Left ventricle myocardium superior (tissue), 1 donor: ENCODE measurements at places on chromosomes 1 and 21. TPM values are rescaled to one million over a fixed set of nuclear protein-coding genes. Genes with fewer than 3 reads are reported as not detected.

PDPN gene
- 20.9 TPM for total RNA-seq

DNA sequence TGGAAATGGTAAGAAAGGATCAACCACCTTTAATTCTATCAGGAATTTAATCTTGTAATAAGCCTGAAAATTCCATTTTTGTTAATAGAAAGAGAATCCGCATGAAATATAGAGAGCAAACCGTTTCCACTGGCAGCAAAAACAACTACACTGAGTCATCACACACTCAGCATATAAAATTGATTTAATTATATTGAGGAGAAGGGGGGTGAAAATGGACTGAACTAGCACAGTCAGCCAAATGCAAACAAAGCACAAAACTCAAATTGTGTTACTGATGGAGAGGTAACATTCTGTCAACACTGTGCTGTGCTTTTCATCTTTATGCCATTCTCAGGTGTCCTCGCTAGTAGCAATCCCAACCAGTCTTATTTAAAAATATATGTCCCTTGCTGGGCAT lies 1583.9 kb downstream of the MRPL39 start:
- DNase-seq, result no peak

GRCh38 chr1:42774928-42775526 lies 8.0 kb downstream of the C1orf50 start:
- DNase-seq, result no peak

KCNN3 gene
- total RNA-seq, result 4.0 TPM

DNA sequence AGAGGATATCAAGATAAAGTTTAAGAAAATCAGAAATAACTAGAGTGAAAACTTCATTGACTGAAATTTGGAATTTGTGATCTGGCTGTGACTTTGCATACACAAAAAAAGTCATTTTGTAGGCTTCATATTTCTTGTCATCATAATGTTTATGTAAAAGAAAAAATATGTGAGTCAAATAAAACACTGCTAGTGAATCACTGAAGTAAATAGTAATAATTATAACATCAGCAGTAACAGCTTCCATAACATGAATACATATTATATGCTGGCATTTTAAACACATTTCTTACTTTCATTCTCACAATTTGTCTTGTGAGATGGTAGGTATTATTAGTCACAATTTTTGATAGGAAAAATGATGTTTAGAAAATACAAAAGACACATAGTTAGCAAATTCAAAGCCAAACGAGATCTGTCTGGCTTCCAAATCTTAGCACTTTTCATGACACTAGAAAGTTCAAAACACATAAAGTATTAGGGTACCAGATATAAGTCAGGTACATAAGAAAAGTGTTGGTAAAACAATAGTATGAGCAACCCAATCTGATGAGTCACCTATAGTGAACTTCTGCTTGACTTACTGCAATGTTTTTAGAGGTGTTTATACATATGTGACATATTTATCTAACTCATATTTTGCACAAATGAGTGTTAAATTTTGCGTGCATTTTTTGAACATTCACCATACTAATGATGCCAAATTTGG lies 241.0 kb upstream of the SNX7 start:
- DNase-seq, result no peak

HSPA13 gene
- 11.1 TPM for total RNA-seq

DNA sequence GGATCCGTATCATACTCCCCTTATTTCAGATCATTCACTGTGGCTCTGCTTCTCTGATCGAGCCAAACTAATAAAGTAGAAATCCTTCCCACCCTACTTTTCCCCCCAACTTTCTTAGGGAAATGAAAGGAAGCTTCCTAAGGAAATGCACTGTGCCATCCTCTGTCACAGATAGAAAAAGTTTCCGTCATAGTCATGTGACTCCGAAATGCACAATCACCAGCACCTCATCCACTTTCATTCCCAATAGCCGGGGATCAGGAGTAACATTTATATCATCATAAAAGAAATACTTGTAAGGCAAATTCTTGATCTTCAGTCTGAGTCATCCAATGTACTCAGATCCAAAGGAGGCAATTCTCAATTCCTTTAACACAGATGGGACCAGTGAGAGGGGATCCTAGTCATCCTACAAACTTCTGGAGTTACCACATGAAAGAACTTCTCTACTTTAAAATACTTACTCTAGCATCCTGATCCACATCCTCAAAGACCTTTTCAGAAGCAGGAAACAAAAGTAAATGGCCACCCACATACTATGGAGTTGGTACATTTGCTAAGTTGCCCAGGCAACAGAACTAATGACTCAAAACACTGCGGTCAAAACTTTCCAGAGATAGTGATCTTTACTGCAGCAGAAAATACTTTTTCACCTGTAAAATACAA lies 97.8 kb upstream of the ZC3H11B start:
- DNase-seq, result no peak

DNA sequence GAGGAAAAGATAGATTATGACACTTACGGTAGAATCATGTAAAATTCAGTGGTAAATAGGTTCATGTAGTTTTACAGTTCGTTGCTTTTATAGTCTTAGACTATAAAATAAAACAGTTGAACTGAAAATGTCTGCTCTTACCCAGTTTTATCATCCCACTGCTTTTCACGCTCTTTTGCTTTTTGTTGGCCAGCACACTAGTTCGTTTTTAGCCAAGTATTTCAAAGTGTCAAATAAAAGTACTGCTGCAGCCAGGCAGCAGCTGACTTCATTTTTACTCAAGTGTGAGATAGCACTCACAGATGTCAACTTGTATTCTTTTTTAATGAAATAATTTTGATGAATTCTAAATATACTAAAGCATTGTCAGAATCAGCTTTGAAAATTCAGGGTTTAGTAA lies 18.5 kb upstream of the BTG3 start:
- no peak for DNase-seq

DNA sequence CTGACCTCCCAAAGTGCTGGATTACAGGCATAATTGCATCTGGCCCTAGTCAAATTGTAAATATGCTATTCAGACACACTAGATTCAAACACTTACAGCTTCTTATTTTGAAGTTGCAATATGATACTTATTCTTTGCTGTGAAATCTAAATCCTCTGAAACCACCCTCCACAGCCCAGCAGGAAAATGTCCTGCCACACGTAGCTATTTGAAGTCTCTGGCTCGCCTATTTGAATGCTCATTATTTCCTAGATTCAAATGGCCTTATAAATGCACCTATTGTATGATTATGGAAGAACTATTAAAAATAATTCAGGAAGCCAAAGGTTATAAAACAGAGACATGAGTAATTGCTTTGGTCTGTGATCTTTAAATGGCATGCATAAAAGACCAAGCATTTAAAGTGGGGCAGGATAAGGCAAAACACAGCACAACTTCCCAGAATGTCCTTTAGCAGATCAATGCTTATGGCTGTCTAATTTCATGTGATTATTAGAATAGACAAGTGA lies 26.6 kb upstream of the FBXO28 start:
- DNase-seq, result no peak

DNA sequence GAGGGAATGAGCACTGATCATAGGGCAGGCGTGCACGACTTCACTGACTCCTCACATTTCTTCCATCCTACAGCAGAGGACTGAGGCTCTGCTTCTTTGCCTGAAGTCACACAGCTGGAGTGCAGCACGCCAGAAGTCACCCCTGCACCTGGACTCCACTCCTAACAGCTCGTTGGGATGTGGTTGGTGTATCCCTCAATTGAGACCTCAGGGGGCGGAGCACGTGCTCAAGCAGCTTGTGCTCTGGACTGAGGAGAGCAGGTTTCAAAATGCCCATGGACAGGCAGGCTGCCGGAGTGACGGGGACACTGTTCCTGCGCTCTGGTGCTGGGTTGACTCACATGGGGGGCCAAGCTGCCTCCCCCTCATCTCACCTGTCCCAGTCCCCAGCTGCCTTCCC lies 13.9 kb downstream of the CHIT1 start:
- no peak for DNase-seq

TRNP1 gene
- total RNA-seq, result 27.4 TPM

FDPS gene
- total RNA-seq, result 78.4 TPM

OR6K3 gene
- total RNA-seq, result not detected

GRCh38 chr1:209831615-209832014 lies 3.8 kb downstream of the UTP25 start:
- no peak for DNase-seq

DNA sequence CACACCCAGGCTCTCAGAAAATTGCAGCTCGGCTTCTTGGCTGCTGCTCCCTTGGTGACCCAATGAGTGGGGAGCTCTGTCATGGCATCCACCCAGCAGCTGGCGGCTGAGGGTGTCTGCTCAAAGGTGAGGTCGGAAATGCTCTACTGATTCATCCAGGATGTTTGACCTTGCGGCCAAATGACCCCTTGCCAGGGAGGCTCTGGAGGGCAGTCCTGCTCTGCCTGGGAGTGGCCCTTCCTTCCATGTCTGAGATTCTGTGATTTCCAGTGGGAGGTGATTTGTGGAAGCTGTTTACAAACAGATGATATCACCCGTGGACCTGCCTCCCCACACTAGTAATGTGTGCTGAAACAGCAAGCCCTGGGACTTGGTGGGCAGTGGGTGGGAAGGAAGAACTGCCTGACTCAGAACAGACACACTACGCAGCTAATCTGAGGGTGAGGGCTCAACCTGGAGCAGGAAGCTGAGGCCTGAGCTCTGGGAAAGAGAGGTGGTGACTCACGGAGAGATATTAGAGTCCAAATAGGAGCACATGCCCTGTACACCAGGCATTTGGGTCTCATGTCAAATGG lies 3.0 kb downstream of the CRCT1 start:
- no peak for DNase-seq

- DNase-seq, result no peak
Measured at GRCh38 chr1:240720976-240721375, 109.0 kb upstream of the GREM2 start.

DNA sequence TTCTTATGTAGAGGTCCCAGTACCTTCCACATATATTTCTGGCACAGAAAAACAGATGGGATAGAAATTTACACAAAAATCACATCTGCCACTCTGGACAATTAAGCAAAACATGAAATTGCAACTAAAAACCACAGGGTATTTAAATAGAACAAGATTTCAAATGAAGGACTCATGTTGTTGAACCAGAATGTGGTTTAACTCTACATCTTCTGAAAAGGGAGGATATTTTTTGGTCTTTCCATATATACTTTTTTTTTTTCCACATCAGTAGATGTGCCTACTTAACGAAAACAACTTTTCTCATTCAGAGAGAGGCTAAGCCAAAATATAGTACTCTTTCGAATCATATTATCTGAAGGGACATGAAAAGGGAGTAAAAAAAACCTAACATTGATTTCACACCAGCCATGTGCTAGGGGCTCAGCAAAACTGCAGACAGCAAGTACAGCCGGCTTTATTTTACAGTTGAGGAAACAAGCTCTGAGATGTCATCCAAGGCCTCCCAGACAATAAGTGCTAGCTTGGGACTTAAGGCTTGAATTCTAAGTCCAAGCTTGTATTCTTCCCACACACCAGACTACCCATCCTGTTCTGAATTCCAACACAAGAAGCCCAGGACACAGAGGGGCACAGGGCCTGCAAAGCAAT lies 208.9 kb downstream of the PBX1 start:
- no peak for DNase-seq

HTR6 gene
- total RNA-seq, result not detected

PDZK1IP1 gene
- total RNA-seq, result not detected

GRCh38 chr1:99469550-99469971 lies 176.4 kb upstream of the PALMD start:
- no peak for DNase-seq

LORICRIN gene
- not detected for total RNA-seq

DNA sequence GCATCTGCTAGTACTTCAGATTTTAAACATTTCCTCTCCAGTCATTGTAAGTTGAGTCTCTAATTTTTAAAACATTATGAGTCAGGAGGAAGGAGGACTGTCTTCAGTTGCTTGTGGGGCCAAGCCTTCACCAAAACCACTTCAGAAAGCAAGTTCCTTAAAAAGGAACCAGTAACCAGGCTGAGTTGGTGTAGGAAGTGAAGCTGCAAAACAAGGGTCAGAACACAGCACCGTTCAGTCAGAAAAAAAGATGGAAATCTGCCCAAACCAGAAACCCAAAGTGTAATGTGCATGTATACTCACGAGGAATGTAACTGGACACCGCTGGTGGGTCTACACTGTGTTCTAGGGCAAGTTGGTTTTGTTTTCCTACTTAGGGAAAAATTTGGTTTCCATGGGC lies 402.1 kb downstream of the SETD4 start:
- DNase-seq, result no peak

PADI1 gene
- not detected for total RNA-seq

GLIS1 gene
- total RNA-seq, result not detected

GRCh38 chr1:186443638-186444037 lies 17.3 kb downstream of the PDC start:
- DNase-seq, result no peak

EDEM3 gene
- total RNA-seq, result 18.3 TPM

TRIM45 gene
- total RNA-seq, result 15.3 TPM

DNA sequence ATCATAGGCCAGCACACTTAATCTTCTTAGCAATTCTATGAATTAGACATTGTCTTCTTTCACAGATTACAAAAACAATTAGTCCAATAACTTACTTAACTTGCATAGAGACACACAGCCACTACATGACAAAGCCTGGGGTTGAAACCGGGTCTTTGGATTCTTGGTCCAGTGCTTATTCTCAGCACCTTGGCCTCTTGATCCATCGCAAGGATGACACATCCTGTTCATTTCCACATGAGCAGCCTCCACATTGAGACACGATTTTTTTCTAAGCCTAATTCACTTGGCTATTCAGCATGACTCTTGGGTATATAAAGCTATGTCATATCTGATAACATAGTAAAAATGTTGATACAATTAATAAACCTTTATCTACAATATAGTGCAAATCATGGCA lies 221.0 kb upstream of the FOXD3 start:
- no peak for DNase-seq

SYT14 gene
- not detected for total RNA-seq

TRIM46 gene
- total RNA-seq, result 0.22 TPM

DNA sequence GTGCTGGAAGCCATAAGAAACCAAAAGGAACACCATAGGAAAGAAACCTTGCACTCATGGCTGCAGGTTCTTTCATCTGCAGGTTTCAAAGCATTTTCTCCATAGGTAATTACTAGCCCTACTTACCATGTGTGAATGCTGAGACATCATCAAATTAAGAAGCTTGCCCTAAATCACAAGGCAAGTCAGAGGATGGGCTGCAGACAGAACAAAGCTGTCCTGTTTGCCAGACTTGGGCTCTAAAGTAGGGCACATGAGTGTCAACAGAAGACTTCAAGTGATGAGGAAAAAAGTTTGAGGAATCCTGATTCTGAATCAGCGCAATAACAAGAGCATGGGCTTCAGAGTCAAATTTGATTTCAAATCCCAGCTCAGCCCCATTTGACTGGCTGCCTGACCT lies 5.8 kb upstream of the EPS15 start:
- DNase-seq, result no peak

GRCh38 chr21:41207401-41208375 lies 39.7 kb downstream of the BACE2 start:
- DNase-seq, result peak; percentile 81

- DNase-seq, result peak; percentile 50
Measured at GRCh38 chr1:110049801-110050601, 15.6 kb downstream of the STRIP1 start.

IGSF9 gene
- total RNA-seq, result 0.79 TPM

CD84 gene
- 2.8 TPM for total RNA-seq

GRCh38 chr1:109984190-109984455 lies 442 bp upstream of the AHCYL1 start:
- DNase-seq, result no peak

GRCh38 chr1:211938561-211938997 lies 96.8 kb downstream of the INTS7 start:
- DNase-seq, result no peak

- no peak for DNase-seq
Measured at GRCh38 chr1:93700532-93701469, 19.2 kb upstream of the BCAR3 start.

- DNase-seq, result peak; percentile 36
Measured at GRCh38 chr1:232622981-232623380, 7.0 kb downstream of the SIPA1L2 start.

GRCh38 chr1:25836695-25837094 lies 16.9 kb downstream of the MTFR1L start:
- DNase-seq, result no peak

CFAP126 gene
- not detected for total RNA-seq
